Right kidney (tissue), 9 donors: ENCODE measurements at places on chromosomes 2 and 18.

- no peak for DNase-seq
Measured at GRCh38 chr2:140246058-140246457, 1465.9 kb upstream of the NXPH2 start.

- no peak for DNase-seq
Measured at GRCh38 chr2:230455005-230455684, 39.1 kb downstream of the SP100 start.

- no peak for DNase-seq
Measured at GRCh38 chr18:47036927-47037578, 1.6 kb upstream of the ELOA2 start.

GRCh38 chr2:73917296-73917695, 9.4 kb upstream of the DGUOK start:
- no peak for DNase-seq

GRCh38 chr18:64294967-64295366, 146.1 kb upstream of the LINC00305 start:
- DNase-seq: no peak

- DNase-seq: no peak
Measured at GRCh38 chr2:224894356-224894755, 147.9 kb downstream of the DOCK10 start.

DNA sequence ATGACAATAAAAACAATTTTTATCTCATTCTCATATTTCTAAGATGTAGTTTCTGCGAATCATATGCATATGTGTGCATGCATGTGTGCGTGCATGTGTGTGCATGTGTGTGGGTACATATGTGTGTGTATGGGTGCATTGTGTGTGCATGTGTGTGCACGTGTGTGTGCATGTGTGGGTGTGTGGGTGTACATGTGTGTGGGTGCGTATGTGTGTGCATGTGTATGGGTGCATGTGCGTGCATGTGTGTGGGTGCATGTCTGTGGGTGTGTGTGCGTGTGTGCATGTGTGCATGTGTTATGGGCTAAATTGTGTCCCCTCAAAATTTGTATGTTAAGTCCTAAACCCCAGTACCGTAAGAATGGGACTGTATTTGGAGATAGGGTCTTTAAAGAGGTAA, 49.3 kb downstream of the COL6A3 start:
- DNase-seq: no peak

DNA sequence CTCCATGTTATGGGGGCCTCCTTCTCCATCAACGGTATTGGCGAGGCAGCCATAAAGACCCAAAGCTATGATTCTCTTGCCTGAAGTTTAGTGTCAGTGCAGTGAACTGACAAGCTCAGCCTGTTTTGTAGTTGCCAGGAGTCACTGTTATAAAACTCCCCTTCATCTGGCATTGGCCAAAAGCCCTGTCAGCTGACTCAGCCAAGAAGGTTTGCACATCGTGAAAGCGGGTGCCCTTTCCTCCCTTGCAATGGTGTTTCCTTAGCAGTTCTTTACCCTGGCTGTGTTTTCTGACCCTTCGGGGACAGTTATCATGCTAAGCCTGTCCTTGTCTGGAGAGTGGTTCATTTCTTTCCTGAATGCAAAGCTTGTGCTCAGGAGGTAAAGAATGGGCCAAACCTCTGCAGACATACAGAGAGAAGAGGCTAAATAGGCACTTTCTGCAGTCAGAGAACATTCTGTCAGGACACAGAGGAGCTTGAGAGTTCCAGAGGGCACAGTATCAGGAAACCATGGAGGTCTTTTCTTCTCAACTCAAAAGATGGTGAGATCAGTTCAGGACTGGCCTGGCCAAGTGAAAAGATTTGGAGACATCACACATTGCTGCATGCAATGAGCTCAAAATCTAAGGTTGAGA, 414.2 kb downstream of the ZNF521 start:
- no peak for DNase-seq

DNA sequence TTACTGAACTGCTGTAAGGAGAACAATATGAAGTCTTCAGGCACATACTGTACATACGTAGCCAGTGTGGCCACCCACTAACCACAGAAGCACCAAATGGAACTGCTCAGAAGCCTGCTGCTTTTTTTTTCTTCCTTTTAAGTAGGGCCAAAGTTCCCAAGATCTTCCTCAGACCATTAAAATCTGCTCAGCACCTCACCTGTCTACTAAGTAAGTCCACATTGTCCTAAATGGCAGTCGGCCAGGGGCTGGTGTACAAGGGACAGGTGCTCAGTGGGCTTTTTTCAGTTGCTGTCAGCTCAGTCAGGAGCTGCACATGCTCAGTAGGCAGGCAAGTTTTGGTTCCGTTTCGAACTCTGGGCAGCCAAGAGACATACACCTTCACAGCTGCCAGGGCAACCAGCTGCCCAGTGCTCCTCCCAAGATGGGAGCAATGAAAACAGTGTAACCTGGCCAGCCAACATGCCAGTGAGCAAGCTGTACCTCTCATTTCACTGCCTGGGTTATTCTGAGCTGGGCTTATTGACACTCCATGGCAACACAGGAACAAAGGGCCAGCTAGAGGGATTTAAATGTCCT, 86.1 kb downstream of the ACVR1 start:
- DNase-seq: no peak

DNA sequence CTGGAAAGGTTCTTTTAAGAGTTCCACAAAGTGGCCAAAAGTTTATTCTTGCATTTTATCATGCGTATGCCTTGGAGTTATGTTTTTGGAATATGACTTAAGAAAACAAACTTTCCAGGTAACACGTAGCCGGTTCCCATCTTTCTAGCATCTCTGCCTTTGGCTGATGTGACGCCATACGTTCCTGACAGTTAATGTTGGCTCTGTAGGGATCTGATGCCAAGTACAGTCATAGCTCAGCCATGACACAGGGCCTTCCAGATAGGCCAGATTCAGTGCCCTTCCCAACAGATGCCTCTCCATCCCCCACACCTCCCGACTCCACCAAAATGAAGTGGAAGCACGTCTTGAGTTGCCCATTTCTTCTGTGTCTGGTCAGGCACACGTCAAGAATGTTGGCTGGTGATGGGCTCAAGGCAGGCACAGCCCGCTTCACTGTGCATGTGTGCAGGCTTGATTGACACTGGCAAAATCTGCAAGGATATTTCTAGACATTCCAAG, 51.0 kb upstream of the THOC1 start:
- DNase-seq: no peak

- no peak for DNase-seq
Measured at GRCh38 chr2:68418855-68419254, 48.2 kb downstream of the FBXO48 start.

DNA sequence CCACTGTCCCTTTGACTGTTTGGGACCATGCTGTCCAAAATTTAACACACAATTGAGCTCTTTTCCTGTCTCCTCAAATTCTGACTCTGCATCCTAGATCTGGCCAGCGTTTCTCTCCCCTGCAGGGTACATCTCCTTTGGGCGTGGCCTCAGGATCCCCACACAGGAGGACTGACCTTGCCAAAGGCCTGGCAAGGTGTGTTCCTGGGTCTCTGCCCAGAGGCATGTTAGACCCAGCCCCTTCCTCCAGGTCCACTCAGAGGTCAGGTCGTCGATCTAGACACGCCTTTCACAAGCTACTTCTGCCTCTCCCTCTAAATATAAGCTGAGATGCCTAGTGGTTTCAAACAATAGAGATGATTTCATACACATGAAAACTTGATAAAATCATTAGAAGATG, 45.4 kb upstream of the SMIM21 start:
- DNase-seq: no peak

DNA sequence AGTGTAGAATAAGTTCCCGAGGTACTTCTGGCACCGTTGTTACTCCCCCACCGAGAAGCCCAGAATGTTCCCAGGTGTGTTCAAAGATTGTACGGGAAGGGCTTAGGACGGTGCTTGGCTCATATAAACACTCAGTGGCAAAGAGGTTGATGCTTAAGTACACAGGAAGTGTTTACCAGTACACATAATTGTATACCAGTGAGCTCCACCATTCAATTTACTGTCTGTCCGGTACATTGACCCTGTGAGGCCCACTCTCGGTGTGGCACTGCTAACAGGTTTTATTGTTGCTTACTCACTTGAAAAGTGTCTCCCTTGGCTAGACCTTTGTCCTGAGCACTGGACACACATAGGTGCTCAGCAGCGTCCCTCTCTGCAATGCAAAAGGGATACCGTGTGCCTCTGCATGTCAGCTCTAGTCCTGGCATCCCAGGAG, 191.0 kb downstream of the NEDD4L start:
- no peak for DNase-seq

DNA sequence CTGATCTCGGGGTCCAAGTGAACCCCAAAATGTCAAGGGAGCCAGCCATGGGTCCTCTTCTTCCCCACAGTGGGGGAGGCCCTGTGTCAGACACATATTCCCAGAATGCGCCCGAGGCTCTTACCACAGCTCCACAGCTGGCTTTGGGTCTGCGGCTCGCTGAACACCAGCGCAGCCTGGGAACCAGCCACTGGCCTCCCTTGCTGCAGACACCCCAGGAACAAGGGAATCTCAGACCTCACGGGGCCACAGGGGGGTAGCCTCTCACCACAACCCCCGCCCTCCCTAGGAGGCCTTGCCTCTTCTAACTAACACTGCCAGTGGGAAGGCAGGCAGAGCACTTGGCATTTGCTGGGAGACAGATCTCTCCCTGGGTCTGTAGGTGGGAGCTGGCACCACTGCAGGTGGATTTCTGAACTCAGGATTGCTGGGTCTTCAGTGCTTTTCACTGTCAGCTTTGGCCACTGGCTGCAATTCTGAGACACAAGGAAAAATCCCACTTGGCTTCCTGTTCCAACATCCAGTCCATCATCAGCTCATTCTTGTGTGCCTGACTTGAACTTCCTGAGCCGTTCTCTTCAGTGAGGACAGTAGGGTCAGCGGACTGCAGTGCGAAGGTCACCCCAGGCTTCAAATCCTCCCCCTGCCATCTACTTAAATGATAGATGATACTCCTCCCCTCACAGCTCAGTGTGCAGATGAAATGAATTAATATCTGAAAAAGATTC, 128.7 kb downstream of the CAPN13 start:
- DNase-seq: no peak

DNA sequence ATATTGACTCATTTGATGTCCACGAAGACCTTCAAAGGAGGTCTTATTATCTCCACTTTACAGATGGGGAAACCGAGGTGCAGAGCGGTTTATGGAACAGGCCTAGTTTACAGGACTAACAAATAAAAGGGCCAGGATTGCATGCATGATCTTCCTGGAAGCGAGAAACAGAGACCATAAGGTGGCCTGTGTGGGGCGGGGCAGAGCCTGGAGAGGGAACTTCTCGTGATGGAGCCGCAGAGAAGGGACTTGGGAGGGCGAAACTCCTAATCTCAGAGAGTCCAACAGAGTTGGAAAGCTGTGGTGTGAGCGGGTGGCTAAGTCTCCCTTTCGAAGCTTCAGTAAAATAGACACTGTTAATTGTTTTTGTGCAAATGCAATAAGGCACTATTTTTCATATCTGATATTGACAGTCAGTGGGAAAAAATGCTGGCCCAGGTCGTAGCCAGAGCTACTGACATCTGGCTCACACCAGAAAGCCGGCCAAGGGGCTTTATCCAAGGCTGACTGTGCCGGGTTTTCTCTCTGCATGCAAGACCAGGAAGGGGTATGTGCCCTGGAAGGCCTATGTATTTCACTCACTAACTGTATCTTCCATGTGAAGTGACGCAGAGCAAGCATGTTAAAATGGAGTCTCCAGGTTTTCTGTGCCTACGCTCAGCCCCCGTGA, 4.5 kb downstream of the INPP5D start:
- no peak for DNase-seq

GRCh38 chr2:65275141-65275915, 47.7 kb downstream of the ACTR2 start:
- DNase-seq: no peak

DNA sequence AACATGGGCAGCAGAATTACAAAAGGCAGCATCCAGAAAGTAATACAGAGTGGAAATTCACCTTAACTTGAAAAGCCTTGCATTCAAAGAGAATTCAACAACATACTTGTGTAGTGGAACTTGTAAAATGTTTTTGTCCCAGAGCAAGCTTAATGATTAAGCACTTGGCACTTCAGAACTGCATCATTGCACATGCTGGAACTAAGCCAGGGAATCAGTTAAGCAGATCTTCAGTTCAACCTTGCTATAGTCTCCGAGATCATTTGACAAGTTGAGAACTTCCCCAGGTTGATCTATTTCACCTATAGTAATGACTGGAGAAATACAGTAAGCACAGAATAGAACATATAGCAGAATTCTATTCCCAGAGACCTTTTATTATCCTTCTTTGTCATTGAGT, 1337.2 kb upstream of the NXPH2 start:
- DNase-seq: peak; percentile 18

- DNase-seq: no peak
Measured at GRCh38 chr2:120820953-120821279, 85.2 kb downstream of the GLI2 start.

DNA sequence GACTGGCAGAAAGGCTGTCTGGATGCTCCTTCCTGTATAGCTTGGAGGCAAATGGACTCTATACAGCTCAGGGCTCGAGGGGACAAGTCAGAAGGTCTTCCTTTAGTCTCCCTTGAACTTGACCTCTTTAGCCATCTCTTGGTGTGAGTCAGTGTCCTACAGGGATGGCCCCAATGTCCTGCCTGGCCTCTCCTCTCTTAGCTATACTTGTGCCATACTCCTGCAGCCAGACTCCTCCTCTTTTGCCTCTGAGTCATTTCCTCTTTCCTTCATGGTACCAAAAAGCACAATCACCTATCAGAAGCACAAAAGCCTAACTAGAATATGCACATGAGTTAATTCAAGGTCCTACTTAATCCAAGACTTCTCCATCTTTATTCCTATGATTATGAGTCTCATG, 112.7 kb downstream of the XRCC5 start:
- no peak for DNase-seq

GRCh38 chr18:37838083-37838482, 272.5 kb upstream of the CELF4 start:
- no peak for DNase-seq

DNA sequence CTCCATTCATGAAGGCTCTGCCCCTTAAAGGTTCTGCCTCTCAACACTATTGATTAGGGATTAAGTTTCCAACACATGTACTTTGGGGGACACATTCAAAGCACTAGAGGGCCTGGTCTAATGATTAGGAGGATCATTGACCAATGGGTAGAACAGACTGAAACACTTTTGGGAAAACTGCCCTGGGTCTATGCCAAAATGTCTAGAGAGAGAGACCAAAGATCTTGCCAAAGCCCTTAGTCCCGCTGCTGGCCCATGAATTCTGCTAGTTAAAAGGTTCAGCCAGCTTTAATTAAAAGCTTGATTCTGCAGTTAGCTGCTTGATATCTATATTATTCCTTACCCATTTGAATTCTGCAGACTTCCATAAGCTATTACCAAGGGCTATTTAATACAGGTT, 613.2 kb downstream of the SLC4A3 start:
- no peak for DNase-seq

- peak; percentile 73 for DNase-seq
Measured at GRCh38 chr18:48949050-48949605, 1.6 kb downstream of the SMAD7 start.

- DNase-seq: no peak
Measured at GRCh38 chr18:26617151-26617554, 68.8 kb upstream of the KCTD1 start.

GRCh38 chr2:210663631-210664089, 107.3 kb downstream of the CPS1 start:
- DNase-seq: peak; percentile 7
